ENCODE measurements at places on chromosomes 11 and 22. TPM values are rescaled to one million over a fixed set of nuclear protein-coding genes. Genes with fewer than 3 reads are reported as not detected.

DNA sequence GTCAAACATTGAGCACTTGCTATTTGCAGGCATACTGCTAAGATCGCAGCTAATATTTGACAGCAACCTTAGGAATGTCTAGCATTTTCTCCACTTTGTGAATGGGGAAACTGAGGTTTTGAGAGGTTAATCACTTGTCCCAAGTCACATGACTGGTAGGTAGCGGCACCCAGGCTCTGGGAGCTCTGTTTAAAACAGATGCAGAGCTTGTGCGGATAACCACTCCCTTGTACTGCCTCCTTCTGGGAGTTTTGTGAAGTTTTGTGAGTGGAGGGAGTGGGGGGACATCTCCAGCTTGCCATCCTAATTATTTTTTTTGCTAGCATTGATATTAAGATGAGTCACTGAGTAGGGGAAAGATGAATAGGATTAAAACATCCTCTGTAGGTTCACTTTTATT is 134.7 kb downstream of the GRIK4 start:
- no peak for DNase-seq

- no peak for DNase-seq
These were observed 1437.2 kb downstream of the TBC1D22A start for GRCh38 chr22:48199667-48200066.

GRCh38 chr22:24208012-24208749 is 26.9 kb downstream of the SUSD2 start:
- DNase-seq: no peak

GRCh38 chr11:73236854-73237253 is 18.8 kb downstream of the P2RY2 start:
- DNase-seq: no peak

GRCh38 chr11:16169541-16169940 is 186.8 kb downstream of the SOX6 start:
- DNase-seq: no peak

DNA sequence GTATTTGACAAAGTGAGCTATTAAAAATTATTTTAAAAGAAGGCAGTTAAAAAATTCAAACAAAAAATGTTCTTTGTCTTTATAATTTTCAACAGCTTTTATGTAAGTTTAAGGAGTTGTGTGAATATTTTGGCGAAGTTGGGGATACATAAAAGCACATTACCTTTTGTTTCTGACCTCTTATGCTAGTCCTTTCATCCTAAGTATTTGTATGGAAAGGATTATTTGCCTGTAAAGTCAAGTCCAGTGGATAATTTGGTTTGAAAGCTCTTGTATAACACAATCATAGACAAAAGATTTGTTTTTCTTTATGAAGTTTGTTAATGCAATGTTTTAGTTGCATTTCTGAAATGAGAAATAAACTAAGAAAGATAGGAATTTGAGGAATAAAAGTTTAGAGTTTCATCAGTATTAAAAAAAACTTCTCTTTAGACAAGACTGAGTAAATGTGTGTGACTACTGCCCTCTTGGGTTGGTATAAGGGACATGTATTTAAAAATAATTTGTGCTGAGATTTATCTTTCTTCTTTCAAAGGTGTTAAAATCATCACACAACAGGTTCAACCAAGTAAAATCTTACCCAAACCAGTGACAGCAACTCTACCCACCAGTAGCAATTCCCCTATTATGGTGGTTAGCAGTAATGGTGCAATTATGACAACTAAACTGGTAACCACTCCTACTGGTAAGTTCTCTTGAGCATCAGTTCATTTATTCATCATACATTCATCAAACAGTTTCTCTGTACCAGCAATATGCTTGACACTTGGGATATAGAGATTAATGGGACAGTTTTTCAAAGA is 68.2 kb downstream of the EMSY start:
- no peak for DNase-seq

- no peak for DNase-seq
These were observed 3.4 kb upstream of the ZC3H12C start for GRCh38 chr11:110089617-110090282.

GRCh38 chr11:109862835-109863234 is 230.4 kb upstream of the ZC3H12C start:
- DNase-seq: no peak

DNA sequence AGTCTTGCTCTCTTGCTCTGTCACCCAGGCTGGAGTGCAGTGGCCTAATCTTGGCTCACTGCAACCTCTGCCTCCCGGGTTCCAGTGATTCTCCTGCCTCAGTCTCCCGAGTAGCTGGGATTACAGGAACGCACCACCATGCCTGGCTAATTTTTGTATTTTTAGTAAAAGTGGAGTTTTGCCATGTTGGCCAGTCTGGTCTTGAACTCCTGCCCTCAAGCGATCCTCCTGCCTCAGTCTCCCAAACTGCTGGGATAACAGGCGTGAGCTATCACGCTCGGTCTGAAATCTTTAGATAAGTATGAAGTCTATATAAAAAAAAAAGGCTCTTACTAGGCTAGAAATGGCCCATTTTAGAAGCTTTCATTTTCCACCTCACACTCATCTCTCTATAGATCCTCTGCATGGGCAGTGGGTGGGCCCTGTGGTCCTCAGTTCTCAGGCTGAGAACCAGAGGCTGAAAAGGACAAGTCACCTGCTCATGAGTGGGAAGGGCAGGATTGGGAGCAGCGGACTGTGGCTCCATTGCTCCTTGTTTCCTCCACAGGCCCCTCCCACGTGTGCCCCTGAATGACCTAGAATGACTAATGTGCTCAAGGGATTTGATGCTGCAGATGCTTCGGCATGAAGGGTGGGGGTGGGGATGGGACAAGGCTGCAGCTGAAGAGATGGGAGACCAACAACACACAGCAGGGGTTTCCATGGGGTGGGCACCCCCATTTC is 19.8 kb upstream of the PRAME start:
- DNase-seq: no peak

DNA sequence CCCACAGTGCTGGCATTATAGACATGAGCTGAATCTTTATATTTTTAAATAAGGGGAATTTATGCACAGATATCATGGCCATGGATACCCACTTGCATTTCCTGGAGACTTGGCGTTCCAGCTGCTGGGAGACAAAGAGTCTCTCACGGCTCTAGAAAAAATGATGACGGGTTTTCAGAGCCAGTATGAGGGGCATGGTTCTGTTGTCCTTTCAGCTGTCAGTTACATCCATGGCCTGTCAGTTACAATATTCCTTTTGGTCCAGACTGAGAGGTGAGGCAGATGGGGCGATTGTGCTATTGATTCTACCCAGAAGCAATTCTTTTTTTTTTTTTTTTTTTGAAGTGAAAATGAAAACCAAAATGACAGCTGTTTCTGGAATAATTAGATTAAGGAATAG is 29.7 kb downstream of the USH1C start:
- DNase-seq: no peak

GRCh38 chr11:115385226-115385625 is 119.0 kb downstream of the CADM1 start:
- DNase-seq: no peak

GRCh38 chr11:64537876-64538275 is 53.1 kb upstream of the SLC22A12 start:
- DNase-seq: no peak

GRCh38 chr11:96075532-96075959 is 151.6 kb upstream of the MTMR2 start:
- DNase-seq: no peak

GRCh38 chr22:20741634-20742581 is 32.0 kb upstream of the SERPIND1 start:
- no peak for DNase-seq

FIBIN gene
- total RNA-seq: 14.5 TPM

SEPTIN3 gene
- 0.25 TPM for total RNA-seq

SMC1B gene
- total RNA-seq: not detected

TRIM51 gene
- not detected for total RNA-seq

MMP1 gene
- total RNA-seq: not detected

C22orf42 gene
- not detected for total RNA-seq

CASP12 gene
- 3.4 TPM for total RNA-seq

BRSK2 gene
- total RNA-seq: 0.36 TPM

TIGD3 gene
- total RNA-seq: 0.35 TPM

ANO1 gene
- 6.3 TPM for total RNA-seq
